Hepatocyte (in vitro differentiated cells): ENCODE measurements at places on chromosomes 12 and 14. TPM values are rescaled to one million over a fixed set of nuclear protein-coding genes. Genes with fewer than 3 reads are reported as not detected.

The IFNG-AS1 gene
- total RNA-seq: not detected in 2 replicates

- no peak for DNase-seq
Measured at GRCh38 chr14:65838565-65838964, 426.0 kb downstream of the FUT8 start.

DNA sequence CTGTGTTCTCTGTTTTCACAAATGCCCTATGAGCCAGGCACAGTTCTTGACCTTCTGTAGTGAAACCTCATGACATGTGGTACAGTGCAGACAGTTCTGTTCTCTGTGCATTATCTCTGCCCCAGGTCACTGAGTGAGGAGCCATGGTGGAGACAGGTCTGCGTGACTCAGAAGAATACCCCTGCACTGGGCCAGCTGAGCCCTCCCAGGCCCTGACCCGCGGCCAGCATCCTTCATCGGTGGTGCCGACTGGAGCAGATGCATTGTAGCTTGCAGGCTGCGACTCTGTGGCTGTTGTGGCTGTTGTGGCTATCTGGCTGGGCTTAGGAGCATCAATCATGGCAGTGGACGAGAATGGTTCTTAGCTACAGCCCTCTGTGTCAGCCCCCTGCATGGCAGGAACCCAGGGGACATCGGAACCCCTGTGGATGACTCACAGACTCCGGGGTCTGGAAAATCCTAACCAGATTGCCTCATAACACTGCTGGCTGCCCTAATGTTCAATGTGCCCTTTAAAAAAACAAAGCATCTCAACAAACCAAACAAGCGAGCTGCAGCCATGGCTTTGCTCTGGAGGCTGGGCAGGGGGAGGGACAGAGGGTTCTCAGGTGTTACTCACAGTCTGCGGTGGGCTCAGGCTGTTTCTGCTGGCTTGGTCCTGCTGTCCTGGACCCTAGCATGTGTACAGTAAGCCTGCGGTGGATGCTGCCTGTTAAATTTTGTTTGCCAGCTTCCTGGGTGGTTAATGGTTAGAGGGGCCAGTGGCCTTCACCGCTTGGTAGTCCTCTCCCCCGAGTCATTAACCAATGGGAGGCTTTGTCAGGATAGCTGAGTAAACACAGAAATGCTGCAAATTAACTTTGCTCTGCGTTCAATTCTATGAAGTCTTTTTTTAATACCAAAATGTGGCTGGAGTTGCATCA lies at the start of gene SERPINA6:
TSS of gene SERPINA6 (minus strand) at position 689 of the 923 bp plus-strand sequence. CDS start 8,688 bp downstream, outside the sequence.
- peak; percentile 39 for DNase-seq

DNA sequence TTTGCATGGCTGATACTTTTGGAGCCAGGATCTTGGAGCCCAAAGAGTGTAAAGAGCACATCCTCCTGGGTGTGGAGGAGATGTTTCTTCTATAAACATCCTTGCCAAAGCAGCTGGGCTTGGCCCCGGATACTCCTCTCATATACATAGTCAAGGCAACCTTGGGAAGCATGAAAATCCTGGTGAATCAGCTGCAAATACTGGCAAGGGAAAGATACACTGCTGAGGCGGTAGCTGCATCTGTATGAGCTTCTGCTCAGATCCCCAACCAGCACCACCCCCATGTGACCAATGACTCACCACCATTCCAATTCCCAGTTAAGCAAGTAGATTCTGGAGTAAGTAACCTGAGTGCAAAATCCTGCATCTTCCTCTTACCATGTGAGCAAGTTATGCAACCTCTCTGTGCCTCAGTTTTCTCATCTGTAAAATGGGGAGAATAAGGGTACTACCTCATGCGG lies 567.4 kb downstream of the MED13L start:
- DNase-seq: peak; percentile 37

GRCh38 chr12:57628280-57629191 lies 4.5 kb downstream of the B4GALNT1 start:
- DNase-seq: no peak

The FBLN5 gene
- total RNA-seq: 115 and 157 TPM in 2 replicates
